T-helper 17 cell (primary cell): ENCODE measurements at places on chromosomes 7 and 10.

GRCh38 chr7:5695727-5696345, 85.6 kb downstream of the RNF216 start:
- peaks cover 8% of the 10 kb centered on the region for H3K36me3 ChIP-seq
- no peaks in the 10 kb centered on the region for H3K27me3 ChIP-seq
- H3K27ac ChIP-seq, result peak overlapping the region; percentile 99

GRCh38 chr7:136523571-136523970, 344.9 kb upstream of the CHRM2 start:
- no peak for DNase-seq
- no peak overlapping the region for H3K27ac ChIP-seq
- H3K36me3 ChIP-seq, result no peaks in the 10 kb centered on the region
- H3K4me1 ChIP-seq, result no peaks in the 10 kb centered on the region
- no peak overlapping the region for H3K4me3 ChIP-seq

DNA sequence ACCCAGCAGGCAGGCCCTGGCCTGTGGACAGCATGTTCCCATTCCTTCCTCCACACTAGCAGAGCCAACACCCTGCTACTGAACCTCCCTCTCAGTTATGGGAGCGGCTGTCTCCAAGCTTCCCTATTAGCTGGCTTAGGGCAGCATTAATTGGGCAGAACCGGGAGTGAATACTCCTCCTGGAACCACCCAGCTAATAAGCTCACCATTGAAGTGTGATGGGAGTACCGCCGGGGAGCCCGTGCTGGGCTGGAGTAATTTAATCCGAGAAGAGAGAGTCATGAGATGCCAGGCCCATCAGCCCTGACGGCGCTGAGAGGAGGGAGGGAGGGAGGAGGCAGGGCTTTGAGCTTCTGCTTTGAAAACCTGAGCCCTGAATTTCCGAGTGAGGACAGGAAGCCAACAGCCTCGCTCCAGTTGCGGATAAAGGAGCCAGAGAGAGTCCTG, 31.8 kb upstream of the ELFN1 start:
- peaks cover 2% of the 10 kb centered on the region for H3K4me1 ChIP-seq
- peaks cover 8% of the 10 kb centered on the region for H3K27me3 ChIP-seq
- no peak overlapping the region for H3K4me3 ChIP-seq
- DNase-seq, result no peak
- peaks cover 2% of the 10 kb centered on the region for H3K36me3 ChIP-seq
- H3K27ac ChIP-seq, result no peak overlapping the region

DNA sequence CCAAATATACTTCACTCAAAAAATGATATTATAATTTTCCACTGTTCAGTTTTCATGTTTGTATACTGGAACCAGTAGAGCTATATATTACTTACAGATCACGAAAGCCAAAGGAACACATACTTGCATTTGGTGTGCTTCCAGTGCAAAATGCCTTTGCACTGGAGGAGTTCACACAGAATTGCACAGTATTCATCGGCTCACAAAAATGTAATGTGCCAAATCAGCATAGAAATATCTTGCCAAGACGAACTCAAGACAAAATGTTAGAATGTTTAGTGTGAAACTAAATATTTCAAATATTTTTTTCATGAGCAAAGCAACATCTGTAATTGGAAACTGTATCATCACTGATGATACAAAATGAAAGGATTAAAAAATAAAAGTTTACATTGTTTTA, 646.2 kb upstream of the SEMA3D start:
- no peaks in the 10 kb centered on the region for H3K27me3 ChIP-seq
- no peak for DNase-seq
- no peak overlapping the region for H3K27ac ChIP-seq
- no peak overlapping the region for H3K4me3 ChIP-seq
- H3K4me1 ChIP-seq, result no peaks in the 10 kb centered on the region

GRCh38 chr7:55308186-55308929, 56.8 kb upstream of the LANCL2 start:
- peak overlapping the region; percentile 84 for H3K27ac ChIP-seq
- DNase-seq, result no peak
- H3K4me3 ChIP-seq, result no peak overlapping the region
- H3K36me3 ChIP-seq, result peaks cover 3% of the 10 kb centered on the region
- H3K27me3 ChIP-seq, result peaks cover 5% of the 10 kb centered on the region

- H3K27ac ChIP-seq, result peak overlapping the region; percentile 95
- DNase-seq, result no peak
- peaks cover 35% of the 10 kb centered on the region for H3K4me1 ChIP-seq
- H3K27me3 ChIP-seq, result peaks cover 35% of the 10 kb centered on the region
- H3K36me3 ChIP-seq, result peaks cover 8% of the 10 kb centered on the region
Measured at GRCh38 chr10:102407425-102408130, 11.0 kb downstream of the PSD start.

DNA sequence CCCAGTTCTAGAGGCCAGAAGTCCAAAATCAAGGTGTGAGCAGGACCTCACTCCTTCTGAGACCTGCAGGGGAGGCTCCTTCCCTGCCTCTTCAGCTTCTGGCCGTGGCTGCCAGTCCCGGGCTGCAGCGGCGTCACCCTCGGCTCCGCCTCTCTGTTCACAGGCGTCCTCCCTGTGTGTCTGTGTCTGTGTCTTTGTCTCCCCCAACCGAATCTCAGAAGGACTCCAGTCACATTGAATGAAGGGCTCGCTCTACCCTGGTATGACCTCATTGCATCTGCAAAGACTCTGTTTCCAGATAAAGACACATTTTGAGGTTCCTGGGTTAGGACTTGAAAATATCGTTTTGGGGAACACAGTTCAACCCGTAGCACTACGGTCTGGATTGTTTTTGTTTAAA, 33.1 kb upstream of the GALNT11 start:
- peaks cover 4% of the 10 kb centered on the region for H3K36me3 ChIP-seq
- H3K4me1 ChIP-seq, result peaks cover 8% of the 10 kb centered on the region
- peaks cover 66% of the 10 kb centered on the region for H3K27me3 ChIP-seq

DNA sequence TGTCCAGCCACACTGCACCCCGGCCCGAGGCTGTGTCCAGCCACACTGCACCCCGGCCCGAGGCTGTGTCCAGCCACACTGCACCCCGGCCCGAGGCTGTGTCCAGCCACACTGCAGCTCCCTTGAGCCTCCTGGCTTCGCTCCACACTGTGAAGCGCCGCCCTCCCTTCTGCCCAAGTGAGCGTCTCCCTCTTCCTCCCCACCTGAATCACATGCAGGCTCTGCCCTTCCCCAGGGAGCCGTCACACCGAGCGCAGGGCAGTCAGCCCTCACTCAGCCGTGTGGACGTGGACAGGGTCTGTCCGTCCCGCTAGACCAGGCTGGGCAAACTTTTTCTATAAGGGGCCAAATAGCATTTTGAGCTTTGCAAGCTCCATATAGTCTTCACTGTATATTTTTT, 27.6 kb downstream of the CFAP46 start:
- H3K27ac ChIP-seq, result no peak overlapping the region
- H3K27me3 ChIP-seq, result peaks cover 6% of the 10 kb centered on the region
- no peak for DNase-seq
- no peak overlapping the region for H3K4me3 ChIP-seq

DNA sequence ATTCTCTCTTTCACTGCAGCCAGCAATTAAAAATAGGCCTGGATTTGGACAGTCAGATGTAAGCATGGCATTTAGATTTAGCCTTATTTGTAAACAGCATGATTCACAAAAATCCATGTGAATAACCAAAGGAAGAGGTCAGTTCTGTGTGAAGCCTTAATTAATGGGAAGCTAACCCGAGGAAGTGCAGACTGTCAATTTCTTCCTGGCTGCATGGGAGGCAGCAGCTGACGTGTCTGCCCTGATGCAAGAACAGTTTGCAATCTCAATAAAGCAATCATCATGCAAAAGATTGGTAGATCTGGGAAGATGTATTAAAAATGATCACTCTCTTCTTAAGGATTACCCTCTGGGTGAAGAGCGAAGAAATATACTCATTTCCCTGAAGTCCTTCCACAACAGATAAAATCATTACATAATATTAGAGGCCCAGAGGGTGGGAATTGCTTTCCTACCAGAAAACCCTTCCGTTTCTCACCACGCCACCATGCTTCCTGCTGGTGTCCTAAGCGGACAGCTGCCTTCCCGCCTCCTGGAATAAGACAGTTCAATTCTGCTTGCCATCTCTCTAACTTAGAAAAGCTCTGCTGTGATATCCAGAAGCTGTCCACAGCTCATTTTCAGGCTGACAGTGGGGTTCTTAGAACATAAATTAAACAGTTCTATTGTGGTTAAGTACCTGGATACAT, 526.7 kb upstream of the NRP1 start:
- DNase-seq, result no peak
- H3K27ac ChIP-seq, result no peak overlapping the region
- peaks cover 41% of the 10 kb centered on the region for H3K27me3 ChIP-seq
- H3K4me1 ChIP-seq, result peaks cover 4% of the 10 kb centered on the region
- no peak overlapping the region for H3K4me3 ChIP-seq

- DNase-seq, result no peak
- no peak overlapping the region for H3K4me3 ChIP-seq
- no peaks in the 10 kb centered on the region for H3K36me3 ChIP-seq
- no peaks in the 10 kb centered on the region for H3K4me1 ChIP-seq
Measured at GRCh38 chr7:126449611-126450268, 803.0 kb downstream of the GRM8 start.

DNA sequence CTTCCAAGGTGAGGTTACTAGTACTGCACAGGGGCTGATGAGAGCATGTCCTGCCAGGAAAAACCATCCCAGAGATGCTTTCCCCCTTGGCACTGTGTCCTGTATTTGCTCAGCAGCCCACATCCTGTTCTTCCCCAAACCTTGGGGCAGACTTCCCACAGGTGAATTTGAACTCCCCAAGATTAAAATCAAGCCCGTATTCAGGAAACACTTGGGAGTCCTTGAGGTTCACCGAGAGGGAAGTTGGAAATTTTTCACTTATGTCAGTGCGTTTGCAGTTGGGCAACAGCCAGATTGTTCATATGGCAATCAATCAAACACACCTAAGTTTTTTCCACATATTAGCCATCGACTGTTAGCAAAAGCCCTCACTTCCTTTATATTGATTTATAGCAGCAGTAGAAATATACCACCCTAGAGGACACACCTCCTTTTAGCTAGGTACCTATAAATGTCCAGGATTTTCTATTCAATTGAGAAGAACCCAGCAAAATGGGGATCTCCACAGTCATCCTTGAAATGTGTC, at the start of gene DMBT1:
TSS of gene DMBT1 (plus strand) at position 476 of the 526 bp plus-strand sequence. CDS start at position 493, 17 bp downstream.
- H3K4me1 ChIP-seq, result peaks cover 39% of the 10 kb centered on the region
- DNase-seq, result no peak
- no peak within 1 kb of the TSS for H3K27ac ChIP-seq
- peaks cover 6% of the 10 kb centered on the region for H3K36me3 ChIP-seq
- H3K4me3 ChIP-seq, result no peak within 1 kb of the TSS

DNA sequence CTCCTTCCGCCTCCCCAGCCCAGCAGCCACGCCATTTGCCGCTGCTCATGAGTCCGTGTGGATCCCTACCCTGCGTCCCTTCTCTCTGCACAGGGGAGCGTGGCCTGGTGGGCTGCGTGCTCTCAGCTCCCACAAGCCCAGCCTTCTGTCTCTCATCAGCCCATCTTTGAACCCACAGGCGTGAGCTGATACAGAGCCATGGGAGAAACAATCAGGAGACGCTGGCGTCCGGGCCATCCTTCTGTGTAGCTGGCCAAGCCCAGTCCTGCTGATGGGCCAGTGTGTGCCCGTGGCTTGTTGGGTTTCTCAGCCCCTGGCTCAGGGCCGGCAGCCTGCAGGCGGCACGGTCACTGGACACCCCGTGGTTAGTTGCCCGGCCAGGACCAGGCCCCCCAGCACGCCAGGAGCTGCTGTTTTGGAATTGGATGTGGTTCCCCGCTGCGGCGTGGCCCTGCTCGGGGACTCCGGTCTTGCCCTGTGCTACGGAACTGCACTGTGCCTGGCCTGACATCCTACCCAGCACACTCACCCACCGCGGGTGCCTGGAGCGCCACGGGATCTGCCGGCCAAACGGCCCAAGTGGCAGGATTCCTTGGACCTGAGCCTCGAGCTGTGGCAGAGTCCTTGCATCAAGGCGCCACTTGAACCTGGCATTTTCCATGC, 88.9 kb downstream of the ELFN1 start:
- H3K27me3 ChIP-seq, result peaks cover 24% of the 10 kb centered on the region
- H3K4me3 ChIP-seq, result no peak overlapping the region
- H3K27ac ChIP-seq, result no peak overlapping the region
- H3K36me3 ChIP-seq, result peaks cover 2% of the 10 kb centered on the region
- DNase-seq, result no peak

DNA sequence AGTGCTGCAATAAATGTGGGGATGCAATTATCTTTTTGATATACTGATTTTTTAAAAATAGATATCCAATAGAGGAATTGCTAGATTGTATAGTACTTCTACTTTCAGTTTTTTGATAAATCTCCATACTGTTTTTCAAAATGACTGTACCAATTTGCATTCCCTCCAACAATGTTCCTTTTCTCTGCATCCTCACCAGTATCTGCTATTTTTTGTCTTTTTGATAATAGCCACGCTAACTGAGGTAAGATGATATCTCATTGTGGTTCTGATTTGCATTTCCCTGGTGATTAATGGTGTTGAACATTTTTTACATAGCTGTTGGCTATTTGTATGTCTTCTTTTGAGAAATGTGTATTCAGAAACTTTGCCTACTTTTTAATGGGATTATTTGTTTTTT, 217.7 kb upstream of the MTPN start:
- no peak overlapping the region for H3K4me3 ChIP-seq
- H3K36me3 ChIP-seq, result peaks cover 1% of the 10 kb centered on the region
- no peak overlapping the region for H3K27ac ChIP-seq
- H3K4me1 ChIP-seq, result no peaks in the 10 kb centered on the region
- no peak for DNase-seq

- H3K4me3 ChIP-seq, result no peak overlapping the region
- H3K27ac ChIP-seq, result no peak overlapping the region
- no peaks in the 10 kb centered on the region for H3K4me1 ChIP-seq
- H3K36me3 ChIP-seq, result no peaks in the 10 kb centered on the region
- no peak for DNase-seq
Measured at GRCh38 chr7:123502201-123502600, 32.2 kb downstream of the IQUB start.

DNA sequence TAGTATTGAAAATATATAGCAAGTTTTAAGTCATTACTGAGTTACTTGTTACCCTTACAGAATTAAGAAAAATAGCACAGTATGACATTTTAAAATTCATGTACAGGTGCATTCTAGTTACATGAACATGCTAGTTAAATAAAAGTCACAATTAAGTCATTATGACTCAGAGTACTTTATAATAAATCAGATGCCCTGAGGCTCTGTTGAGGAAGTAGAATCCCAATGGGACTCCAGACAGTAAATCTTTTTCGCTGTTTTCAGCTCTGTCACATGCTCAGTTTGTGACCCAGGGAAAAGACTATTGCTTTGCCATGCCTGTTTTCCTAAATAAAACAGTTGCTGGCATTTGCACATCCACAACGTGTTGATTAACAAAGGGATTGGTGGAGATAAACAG, 21.0 kb downstream of the NUDT13 start:
- peaks cover 2% of the 10 kb centered on the region for H3K4me1 ChIP-seq
- peaks cover 6% of the 10 kb centered on the region for H3K36me3 ChIP-seq
- H3K27me3 ChIP-seq, result no peaks in the 10 kb centered on the region
- H3K4me3 ChIP-seq, result no peak overlapping the region
- no peak for DNase-seq
